ENCODE measurements at places on chromosomes 11 and 22.
A peak's percentile ranks its signal among the peaks of the same experiment; 100 is the strongest.

- no peak for DNase-seq
Measured at GRCh38 chr11:9692691-9693090, 28.8 kb downstream of the SWAP70 start.

- DNase-seq, result peak; percentile 9
Measured at GRCh38 chr11:3995949-3996554, 98.5 kb upstream of the RRM1 start.

- DNase-seq, result no peak
Measured at GRCh38 chr11:2521081-2521732, 76.4 kb downstream of the KCNQ1 start.

GRCh38 chr11:60305906-60306619, 21.0 kb upstream of the MS4A6E start:
- DNase-seq, result no peak

- DNase-seq, result no peak
Measured at GRCh38 chr11:112723676-112724495, 237.3 kb upstream of the NCAM1 start.

GRCh38 chr22:20060700-20061480, 19.2 kb upstream of the DGCR8 start:
- DNase-seq, result no peak

DNA sequence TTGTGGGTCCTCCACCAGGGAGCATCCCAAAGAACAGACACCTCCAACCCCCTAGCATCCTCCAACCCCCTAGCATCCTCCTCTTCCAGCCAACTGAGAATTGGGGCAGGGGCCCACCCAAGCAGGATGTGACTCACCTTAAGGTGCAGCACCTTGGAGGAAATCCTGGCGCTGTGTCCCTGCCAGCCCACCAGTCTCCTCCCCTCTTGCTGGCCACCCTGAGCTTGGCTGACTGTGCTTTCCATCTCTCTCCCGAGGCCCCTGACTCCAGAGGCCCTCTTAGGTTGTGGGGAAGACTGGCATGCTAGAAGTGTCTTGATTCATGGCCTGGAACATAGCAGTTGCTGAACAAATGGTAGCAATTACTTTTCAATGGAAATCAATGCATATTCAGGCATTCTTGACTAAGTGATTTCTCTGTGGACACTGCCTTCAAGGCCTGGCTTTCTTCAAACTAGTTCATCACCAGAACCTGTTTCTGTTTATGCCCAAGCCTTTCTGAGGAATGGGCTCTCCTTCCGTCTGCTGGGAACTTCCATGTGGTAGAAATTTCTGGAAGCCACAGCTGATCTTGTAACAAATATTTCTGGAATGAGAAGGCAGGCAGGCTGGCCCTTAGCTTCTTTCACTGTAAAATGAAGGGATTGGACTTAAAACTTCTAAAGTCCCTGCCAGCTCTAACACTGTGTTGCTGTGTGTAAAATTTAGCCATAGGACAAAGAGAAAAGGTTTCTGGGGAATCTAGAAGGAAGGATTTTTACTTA, 60.5 kb downstream of the CEP164 start:
- peak; percentile 71 for DNase-seq

DNA sequence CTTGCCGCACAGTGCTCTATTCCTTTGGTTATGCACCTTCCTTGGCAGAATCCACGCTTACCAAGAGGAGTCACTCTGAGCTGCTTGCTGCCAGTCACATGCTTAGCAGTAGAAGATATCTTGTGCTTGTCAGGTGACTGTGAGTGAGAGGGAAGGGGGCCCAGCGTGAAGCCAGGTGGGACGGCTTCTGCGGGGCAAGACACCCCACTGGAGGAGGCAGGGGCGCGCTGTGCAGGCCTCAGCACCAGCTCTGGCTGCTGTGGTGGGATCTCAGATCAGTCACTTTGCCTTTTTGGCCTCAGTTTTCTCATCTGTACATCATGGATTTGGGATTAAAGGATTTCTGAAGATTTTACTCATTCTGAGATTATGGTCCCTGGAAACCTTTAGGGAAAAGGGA, 63.9 kb upstream of the B3GAT1 start:
- DNase-seq, result no peak

GRCh38 chr11:73019449-73019848, 122.7 kb downstream of the FCHSD2 start:
- no peak for DNase-seq

GRCh38 chr11:65899356-65900124, 648 bp downstream of the FOSL1 start:
- no peak for DNase-seq

DNA sequence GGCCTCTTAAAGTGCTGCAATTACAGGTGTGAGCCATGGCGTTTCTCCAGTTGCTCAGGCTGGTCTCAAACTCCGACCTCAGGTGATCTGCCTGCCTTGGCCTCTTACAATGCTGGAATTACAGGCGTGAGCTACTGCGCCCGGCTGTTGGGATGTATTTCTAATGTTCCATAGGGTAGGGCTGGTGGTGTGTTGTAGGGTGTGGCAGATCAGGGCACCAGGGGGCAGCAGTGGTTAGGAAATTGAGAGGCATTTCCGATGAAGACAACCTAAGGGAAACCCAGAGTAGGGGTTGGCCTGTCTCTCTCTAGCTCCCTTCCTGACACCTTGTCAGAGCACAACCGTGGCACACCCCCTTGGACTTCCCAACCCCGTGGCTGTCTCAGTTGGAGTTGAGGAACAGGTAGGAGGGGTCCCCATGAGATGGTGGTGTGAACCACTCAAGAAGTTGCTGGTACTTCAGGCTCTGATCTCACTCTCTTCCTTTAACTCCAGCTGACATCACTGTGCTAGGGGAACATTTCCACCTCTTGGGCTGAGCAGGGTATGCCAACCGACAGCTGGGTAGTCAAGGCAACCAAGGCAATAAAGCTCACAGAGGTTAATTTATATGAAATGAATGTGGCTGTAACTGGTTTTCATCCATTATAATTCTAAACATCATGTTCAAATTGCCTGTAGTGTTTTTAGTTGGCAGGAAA, 33.0 kb downstream of the YWHAH start:
- peak; percentile 30 for DNase-seq

- DNase-seq, result no peak
Measured at GRCh38 chr22:46219636-46220035, 30.5 kb downstream of the CDPF1 start.

DNA sequence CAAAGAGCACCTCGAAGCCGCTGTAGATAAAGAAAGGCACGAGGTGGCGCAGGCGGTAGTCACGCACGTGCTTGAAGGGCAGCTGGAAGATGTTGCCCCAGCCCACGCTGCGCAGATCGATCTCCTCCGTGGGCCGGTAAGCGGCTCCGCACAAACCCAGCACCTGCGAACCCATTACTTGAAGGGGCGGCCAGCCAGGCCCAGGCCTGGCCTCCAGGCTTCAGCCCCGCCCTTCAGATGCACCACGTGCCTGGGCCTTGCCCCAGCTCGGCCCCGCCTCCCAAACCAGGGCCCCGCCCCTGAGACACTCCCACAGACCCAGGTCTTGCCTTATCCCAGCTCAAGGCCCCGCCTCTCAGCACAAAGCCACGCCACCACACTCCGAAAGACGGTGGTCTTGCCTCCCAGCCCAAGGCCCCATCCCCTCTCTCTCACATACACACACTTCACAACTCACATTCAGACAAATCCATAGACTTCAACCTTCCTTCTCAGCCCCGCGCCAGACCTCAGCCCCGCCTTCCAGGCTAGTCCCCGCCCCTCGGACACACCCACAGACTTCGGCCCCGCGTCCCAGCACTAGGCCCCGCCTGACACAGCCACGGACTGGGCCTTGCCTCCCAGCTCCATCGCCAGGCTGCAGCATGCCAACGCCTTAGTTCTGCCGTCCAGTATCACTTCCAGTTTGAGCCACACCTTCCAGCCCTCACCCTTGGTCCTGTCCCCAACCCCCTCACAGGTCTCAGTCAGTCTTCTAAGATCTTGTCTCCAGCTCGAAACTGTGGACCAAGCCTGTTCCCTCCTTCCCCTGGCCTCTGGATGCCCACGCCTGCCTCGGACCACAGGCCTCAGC, 7.0 kb downstream of the UNC93B1 start:
- DNase-seq, result no peak

DNA sequence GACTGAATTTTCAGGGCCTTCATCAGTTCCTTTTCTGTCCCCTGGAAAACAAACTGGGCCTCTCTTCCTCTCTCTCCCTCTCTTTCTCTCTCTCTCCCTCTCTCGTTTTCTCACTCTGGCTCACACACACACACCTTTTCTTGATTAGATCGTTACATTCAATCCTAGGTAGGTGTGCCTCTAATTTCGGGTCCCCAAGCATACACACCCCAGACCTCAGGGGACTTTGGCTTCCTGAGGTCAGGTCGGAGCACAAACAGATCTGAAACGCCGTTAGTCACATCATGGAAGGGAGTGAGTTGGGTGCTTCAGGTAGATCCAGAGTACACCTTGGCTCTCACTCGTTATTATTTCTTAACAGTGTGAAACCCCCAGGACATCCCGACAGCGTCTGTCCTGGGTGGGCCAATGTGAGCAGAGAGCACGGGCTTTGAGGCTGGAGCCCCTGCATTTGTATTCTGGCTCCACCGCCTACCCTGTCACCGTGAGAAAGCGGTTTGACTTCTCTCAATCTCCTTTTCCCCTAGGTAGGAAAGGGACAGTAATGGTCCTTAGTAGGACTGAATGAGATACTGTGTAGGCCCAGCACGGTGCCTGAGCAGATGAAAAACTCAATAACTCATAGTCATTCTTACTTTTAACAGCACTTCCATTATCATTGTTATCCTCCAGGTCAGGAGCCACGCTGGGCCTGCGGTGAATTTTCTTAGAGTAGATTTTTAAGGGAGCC, 37.3 kb upstream of the POU2AF1 start:
- DNase-seq, result no peak

DNA sequence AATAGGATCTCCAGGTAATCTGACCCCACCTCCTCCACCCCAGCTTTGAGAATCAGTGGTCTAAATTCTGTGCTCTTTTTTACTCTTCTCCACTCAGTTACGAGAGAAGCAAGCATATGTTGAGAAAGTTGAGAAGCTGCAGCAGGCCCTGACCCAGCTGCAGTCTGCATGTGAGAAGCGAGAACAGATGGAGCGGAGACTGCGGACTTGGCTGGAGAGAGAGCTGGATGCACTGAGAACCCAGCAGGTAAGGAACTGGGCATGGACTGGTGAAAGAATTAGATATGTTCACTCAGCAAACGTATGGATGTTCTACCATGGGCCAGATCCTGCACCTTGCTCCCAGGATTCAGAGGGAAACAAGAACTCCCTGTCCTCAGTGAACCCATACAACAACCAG, 85.7 kb downstream of the AMOTL1 start:
- DNase-seq, result no peak

GRCh38 chr11:60937144-60937527, 12.9 kb downstream of the TMEM132A start:
- DNase-seq, result no peak

DNA sequence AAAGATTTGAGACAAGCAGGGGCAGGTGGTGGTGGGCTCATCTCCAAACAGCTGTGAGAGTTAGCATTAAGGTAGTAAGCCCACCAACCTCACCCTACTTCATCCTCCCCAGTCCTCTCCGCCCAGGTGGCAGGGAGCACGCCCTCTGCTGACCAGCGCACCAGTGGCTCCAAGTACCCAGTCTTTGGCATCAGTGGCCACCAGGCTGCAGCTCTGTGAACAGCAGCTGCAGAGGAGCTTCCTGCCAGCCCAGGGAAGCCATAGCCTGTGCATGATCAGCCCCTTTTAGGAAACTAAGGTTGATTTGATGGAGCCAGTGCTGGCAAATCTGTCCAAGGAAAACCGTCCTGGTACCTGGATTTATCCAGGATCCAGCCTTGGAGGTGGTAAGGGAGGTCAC, 21.7 kb downstream of the CAVIN3 start:
- no peak for DNase-seq

GRCh38 chr11:102007567-102008437, 39.4 kb upstream of the CFAP300 start:
- peak; percentile 21 for DNase-seq

GRCh38 chr22:23565305-23565914, 14.7 kb downstream of the IGLL1 start:
- DNase-seq, result no peak

DNA sequence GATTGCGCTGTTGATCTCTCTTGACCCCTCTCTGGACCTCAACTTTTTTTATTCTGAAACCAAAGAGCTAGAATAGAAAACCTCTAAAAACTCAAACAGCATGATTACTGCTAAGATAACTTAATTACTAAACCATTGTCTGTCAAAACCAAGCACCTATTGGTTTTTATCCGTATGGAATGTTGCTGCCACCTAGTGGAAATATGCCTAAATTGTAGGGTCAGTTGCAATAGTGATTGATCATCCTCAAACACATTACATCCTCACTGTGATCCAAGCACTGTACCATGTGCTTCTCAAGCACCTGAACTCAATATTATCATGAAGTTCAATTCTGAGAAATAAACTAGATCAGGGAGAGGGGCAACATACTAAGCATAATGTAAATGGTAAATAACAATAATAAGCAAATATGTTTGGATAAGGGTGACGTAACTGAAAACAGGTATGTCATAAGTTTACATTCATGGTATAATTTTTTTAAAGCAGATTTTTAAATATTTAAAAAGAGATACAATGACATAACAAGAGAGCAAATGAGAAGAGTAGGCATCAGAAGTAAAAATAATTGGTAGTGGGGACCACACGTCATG, 3.8 kb upstream of the OR5A2 start:
- peak; percentile 14 for DNase-seq

- DNase-seq, result no peak
Measured at GRCh38 chr11:37560346-37560745, 962.3 kb upstream of the RAG2 start.

DNA sequence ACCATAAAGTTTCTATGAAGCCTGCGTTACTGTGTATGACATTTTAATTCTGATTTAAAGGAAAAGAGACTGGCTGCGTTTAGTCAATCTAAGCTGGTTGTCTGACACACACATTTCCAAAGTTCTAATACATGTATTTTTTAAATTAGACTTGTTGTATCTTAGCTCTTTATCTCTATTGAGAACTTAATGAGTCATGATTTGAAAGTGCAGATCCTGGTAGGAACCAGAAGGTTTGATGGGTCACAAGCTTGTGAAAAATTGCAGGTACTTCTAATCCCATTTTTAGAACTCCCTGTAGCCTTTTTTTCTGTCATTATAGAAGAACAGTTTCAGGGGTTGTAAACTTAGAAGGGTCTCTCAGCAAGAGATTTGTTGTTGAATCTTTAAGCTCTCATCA, 210.3 kb downstream of the DDX10 start:
- DNase-seq, result no peak

GRCh38 chr11:86482692-86483091, 108.0 kb downstream of the CCDC81 start:
- DNase-seq, result no peak

DNA sequence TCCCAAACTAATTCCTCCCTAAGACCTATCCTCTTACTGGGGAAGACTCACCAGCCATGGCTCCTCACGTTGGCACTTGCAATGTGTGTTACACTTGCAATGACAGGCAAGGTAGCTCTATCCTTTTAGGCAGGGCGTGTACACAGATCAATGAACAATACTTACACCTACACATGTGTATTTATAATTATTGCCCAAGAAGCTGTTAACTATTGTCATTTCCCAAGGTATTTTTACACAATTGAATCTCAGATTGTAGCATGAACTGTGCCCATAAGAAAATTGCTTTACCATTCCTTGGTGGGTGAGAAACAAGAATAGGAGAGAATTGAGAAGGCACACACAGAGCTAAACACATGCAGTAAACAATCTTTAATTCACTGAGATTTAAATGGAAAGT, at the start of gene CARD18:
TSS of gene CARD18 (minus strand) at position 101 of the 400 bp plus-strand sequence. CDS start at position 58, 43 bp downstream.
- no peak for DNase-seq

Data from fibroblast of skin of left quadriceps (primary cell).